ENCODE measurements at places on chromosomes 13 and 19.

DNA sequence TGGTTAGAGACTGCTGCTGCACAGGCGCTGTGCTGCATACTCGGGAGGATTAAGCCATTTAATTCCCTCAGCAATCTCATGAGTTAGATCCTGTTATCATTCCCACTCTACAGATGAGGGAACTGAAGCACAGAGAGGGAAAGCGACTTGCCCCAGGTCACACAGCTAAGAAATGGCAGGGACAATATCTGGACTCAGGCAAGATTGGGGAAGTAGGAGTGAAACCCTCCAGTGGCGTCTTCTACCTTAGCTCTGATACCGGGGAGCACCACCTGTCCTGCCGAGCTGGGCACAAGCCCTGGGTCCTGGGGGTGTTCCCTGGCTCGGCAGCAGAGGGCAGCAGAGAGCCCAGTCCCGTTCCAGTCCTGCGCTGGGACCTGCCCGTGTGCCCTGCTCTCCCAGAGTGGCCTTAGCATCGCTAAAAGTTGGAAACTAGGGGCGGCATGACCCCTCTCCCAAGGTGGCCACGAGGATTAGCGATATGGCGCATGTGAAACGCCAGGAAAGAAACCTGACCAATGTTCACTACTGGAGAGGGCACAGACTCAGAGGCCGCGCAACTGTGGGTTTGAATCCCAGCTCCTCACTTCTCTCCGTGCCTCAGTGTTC is 20.5 kb downstream of the CYTH2 start:
- peak; percentile 86 for DNase-seq

DNA sequence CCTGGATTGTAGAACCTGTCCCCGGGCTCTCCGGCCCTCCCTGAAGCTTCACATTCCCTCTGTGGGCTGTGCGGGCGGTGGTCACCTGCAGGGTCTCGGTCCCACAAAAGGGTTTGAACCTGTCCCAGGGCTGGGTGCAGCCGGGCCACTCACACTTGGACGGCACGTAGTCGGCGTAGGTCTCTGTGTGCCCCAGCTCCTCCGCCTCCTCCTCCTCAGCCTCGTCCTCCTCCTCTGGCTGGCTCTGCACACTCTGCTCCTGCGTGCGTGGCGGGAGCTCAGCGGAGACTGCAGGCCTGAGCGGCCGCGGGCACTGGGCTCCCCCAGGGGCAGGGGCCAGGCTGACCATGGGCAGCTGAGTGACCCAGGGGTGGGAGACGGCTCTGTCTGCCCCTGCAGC is 19.6 kb downstream of the GPX4 start:
- DNase-seq: no peak

GRCh38 chr19:17205237-17206140 is 9.7 kb upstream of the USE1 start:
- peak; percentile 69 for DNase-seq

- DNase-seq: no peak
Observed at GRCh38 chr13:71939186-71939585, 72.2 kb upstream of the DACH1 start.

DNA sequence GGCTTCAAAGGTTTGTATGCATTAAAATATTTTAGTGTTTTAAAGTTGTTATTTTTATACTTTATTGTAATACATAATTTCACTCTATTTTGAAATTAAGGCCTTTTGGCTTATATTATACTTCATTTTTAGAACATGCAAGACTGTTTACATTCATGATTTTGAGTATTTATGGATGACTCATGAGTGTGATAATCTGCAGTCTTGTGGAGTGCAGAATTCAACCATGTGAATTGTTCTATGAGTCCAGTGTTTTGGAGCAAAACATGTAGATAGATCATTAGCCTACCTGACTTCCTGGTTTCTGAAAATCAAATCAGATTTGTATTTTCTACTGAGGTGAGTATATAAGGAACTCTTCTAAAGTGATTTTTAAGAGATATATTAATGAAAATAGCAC is 241.8 kb downstream of the PCCA start:
- no peak for DNase-seq

GRCh38 chr19:13152356-13152973 is 2.3 kb downstream of the IER2 start:
- DNase-seq: no peak

GRCh38 chr19:13044231-13044836 is 49.1 kb downstream of the NFIX start:
- DNase-seq: no peak

GRCh38 chr13:67107979-67108378 is 122.2 kb downstream of the PCDH9 start:
- DNase-seq: no peak

GRCh38 chr13:37442996-37443395 is 155.6 kb downstream of the POSTN start:
- no peak for DNase-seq

DNA sequence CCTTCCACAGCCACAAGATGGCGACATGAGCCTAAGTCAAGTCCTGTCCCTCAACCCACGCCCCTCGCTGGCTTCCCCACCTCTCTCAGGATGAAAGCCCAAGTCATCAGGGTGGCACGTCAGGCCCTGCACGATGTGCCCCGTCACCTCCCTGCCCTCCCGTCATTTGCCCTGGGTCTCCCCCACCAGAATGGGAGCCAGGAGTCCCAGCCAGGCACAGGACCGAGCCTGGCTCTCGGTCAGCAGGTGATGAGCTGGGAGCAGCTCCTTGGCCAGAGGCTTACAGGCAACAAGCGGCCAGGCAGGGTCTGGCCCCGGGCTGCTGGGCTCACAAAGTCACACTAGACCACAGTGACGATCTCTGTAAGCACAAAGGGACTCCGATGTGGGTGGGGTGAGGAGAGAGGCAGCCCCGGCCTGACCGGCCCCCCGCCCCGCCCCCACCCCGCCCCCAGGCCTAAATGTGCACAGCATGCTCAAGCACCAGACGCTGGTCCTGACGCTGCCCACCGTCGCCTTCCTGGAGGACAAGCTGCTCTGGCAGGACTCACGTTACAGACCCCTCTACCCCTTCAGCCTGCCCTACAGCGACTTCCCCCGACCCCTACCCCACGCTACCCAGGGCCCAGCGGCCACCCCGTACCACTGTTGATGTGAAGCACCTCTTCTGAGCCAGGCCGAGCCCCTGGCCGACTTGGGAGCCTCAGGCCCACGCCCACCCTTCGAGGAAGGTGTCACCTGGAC is 7.3 kb downstream of the MRPL4 start:
- peak; percentile 90 for DNase-seq

- DNase-seq: no peak
Observed at GRCh38 chr19:19547674-19548336, 9.7 kb downstream of the CILP2 start.

DNA sequence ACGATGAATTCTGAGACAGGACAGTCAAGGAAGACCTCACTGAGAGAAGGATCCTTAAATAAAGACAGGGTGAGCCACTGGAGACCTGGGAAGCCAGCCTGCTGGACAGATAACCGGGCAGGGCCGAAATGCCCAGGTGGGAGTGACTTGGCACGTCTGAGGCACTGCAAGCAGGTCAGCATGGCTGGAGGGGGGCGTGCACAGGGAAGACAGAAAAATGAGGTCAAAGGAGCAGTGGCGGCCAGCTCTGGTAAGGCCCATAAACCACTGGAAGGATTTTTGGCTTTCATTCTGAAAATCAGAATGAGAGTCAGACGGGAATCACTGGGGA is 5.8 kb upstream of the ATP1A3 start:
- DNase-seq: no peak

DNA sequence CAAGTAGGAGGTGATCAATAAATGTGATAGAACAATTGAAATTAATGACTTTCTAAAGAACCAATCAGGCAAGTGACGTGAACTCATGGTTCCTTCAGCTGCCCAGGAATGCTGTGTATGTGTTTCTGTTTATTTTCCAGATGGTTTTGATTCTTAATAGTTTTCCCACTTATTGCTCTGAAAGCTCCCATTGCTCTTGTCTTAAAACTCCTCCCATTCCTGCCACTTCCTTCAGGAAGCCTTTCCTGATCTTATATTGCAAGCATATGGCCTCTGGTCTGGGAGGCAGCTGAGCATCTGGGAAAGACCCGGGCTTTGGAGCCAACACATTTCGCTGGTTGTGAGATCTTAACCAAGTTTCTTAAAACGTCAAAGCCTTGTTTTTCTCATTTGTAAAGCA is 17.1 kb upstream of the LATS2 start:
- no peak for DNase-seq

DNA sequence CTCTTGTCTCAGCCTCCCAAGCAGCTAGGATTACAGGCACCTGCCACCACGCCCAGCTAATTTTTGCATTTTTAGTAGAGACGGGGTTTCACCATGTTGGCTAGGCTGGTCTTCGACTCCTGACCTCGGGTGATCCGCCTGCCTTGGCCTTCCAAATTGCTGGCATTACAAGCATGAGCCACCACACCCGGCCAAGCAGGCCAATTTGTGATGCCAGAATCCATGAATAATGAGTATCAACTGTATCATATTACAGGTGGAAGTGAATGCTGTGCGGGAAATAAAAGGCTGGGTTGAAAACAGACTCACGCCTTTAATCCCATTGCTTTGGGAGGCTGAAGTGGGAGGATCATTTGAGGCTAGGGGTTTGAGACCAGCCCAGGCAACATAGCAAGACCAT is 3.6 kb upstream of the NFILZ start:
- DNase-seq: no peak

DNA sequence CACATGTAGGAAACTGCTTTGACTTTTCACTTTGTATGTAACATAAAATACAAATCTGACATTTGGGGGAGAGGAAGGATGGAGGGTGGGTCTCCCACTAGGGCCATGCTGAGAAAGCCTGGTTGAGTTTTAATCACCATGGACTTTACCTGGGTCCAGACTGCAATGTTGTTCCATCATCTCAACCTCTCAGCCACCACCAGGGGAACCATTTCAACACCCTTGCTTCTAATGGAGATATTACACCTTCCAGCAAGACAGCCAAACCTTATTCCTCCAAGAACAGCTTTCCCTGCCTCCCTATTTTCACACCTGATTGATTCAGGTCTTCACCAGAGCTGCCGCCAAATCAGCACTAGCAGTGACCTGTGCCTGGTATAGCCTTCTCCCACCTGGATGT is 56.0 kb downstream of the ZAR1L start:
- DNase-seq: no peak

- DNase-seq: no peak
Observed at GRCh38 chr13:47747901-47748300, 253.2 kb downstream of the SUCLA2 start.

DNA sequence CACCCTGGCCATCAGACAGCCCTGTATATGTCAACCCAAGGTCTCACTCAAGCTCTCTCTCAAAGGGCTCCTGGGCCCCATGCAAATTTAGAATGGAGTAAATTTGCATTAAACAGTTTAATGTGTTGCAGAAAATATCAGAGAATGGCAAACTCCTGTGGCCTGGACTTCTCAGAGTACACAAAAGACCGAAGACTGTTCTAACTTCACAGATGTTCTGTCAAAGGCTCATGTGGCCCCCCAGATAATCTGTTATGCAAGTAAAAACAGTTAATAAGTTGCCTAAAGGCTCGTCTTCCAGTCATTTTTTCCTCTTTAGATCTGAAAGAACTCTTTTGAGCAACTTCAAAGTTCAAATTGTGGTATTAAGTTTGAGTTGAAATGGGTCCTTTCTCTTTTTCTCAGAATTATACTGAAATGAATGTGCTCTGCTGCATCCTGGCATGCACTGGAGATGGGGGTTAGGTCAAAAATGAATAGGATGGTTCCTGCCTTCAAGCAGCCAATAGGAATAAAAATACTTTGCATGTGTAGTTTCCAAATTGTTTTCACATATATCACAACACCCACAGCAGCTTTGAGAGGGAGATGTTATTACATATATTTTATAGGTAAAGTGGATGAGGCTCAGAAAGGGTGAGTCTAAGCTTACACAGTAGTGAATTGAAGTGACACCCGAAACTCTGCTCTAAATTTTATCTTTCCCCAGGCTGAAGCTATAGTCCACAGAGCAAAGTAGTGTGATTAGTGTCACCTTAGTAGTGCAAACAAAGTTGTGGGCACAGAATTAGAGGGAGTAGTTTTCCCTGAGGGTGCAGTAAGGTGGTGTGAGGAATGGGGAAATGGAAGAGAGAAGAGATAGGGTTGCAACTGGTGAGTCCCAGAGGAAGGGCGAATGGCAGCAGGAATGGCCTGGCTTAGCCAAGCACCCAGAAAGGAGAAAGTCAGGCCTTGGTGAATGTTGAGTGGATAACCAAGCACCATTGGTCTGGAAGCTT is 205.0 kb upstream of the RFC3 start:
- DNase-seq: no peak

- DNase-seq: no peak
Observed at GRCh38 chr13:95734124-95734523, 57.2 kb downstream of the DNAJC3 start.

GRCh38 chr13:49517461-49517860 is 21.7 kb downstream of the PHF11 start:
- DNase-seq: no peak

DNA sequence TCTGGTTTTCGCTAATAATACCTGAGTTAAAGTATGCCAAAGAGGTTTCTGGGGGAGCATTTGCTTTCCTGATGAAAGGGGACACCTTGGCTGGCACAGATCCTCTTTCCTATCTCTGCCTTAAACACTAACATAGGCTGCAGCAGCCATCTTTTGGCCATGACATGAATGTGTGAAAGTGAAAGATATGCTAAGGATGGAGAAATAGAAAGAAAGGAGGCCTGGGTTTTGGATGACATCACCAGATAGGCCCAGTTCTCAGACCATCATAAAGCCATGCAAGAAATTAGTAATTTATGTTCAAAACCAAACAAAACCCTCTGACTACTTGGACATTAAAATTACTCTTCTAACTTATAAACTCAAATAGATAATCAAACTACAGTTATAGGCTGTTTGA is 279.7 kb downstream of the COG6 start:
- no peak for DNase-seq

DNA sequence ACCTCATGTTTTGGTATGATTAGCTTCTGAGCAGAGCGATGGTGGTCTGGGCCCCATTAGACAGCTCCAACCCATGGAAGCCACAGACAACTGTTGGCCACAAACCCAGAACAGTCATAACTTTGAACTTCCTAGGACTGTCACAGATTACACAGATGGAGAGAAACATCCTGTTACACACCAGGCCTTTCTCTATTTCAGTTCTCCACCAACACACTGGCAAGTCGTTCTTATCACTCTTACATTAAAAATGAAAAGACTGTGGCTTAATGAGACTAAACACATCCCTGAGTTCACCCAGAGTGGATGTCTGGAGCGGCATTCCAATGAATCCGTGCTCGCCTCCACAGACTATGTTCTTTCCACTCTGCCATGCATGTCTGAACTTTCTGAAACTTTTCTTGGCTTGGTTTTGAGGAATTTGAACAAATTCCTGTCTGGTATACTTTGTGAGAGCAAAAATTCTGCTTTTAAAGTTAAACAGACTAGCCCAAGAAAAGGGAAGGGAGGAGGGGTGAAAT is 109.1 kb downstream of the NALCN start:
- DNase-seq: no peak

GRCh38 chr19:42287017-42287826 is 14.7 kb upstream of the PRR19 start:
- DNase-seq: no peak

- DNase-seq: peak; percentile 33
Observed at GRCh38 chr19:5152013-5152763, 183.3 kb downstream of the KDM4B start.

- DNase-seq: peak; percentile 99
Observed at GRCh38 chr19:9309139-9309973, at the start of gene ZNF699. ZNF699 (minus strand) TSS chr19:9309838; CDS start chr19:9305119, 4,719 bp downstream.

- DNase-seq: no peak
Observed at GRCh38 chr13:50527612-50528509, 315.6 kb downstream of the DLEU7 start.

- DNase-seq: no peak
Observed at GRCh38 chr19:50977626-50978025, 6.1 kb downstream of the KLK7 start.

GRCh38 chr19:21328406-21328805 is 804 bp downstream of the ZNF708 start:
- DNase-seq: no peak
